Stimulated activated CD4-positive, alpha-beta T cell treated with anti-CD3 and anti-CD28 coated beads, Interleukin-1b, Interleukin-23, amount 100 ng/mL, for 24 hours (primary cell): ENCODE measurements at places on chromosomes 7 and 10.

DNA sequence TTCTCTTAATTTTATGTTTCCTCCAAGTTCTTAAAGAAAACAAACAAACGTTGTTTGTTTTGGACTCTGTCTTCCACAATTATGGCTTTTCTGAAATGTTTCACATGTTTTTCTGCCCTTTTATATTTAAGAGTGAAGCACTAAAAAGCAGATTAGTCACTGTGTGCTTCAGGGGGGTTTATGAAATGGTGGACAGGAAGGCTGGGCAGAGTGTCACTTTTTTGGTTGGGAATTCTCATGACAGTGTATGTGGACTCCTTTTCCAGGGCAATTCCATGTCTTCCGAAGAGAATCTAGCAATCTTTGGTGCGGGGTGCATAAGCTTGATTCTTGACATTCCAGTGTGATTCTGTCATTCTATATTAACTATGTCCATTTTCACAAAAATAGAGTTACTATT, 669.4 kb downstream of the PARD3 start:
- no peak for DNase-seq

GRCh38 chr10:47322300-47323061, at the start of gene GDF2:
TSS of gene GDF2 (plus strand) at chr10:47322454. CDS start at chr10:47322669, 215 bp downstream.
- DNase-seq = no peak

GRCh38 chr10:131692176-131692575, 208.6 kb upstream of the PPP2R2D start:
- no peak for DNase-seq

DNA sequence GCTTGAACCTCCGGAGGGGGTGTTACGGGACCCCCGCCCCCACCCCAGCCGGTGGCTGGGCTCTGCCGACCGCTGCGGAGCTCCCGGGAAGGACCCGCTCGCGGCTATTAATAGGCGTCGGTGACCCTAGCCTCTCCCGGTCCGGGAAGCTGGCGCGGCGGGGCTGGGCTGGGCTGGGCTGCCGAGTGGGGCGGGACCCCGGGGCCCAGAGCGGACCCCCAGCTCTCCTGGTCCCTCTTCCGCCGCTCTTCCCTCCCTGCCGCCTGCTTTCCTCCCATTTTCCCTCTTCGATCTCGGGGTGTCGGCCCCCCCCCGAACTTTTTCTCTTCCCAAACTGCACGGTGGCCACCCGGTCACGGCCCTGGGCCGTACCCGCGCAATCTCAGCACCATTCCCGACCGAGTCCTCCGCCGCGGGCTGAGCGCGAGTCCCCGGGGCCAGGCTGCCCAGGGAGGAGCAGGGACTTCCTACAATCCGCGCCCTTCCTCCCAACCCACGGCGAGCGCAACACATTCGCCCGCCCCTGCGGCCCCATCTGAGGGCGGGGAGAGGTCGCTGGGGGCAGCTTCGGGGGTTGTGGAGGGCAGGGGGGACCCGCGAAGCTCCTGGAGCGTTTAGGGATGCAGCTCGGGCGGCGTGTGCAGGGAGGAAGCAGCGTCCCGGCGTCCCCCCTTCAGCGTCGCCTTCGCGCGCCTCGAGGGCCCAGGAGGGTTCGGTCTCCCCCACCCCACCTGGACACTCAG, 3.1 kb upstream of the ELFN1 start:
- no peak for DNase-seq

- DNase-seq = peak; percentile 26
Observed at GRCh38 chr7:117127585-117128168, 174.4 kb downstream of the ST7 start.

DNA sequence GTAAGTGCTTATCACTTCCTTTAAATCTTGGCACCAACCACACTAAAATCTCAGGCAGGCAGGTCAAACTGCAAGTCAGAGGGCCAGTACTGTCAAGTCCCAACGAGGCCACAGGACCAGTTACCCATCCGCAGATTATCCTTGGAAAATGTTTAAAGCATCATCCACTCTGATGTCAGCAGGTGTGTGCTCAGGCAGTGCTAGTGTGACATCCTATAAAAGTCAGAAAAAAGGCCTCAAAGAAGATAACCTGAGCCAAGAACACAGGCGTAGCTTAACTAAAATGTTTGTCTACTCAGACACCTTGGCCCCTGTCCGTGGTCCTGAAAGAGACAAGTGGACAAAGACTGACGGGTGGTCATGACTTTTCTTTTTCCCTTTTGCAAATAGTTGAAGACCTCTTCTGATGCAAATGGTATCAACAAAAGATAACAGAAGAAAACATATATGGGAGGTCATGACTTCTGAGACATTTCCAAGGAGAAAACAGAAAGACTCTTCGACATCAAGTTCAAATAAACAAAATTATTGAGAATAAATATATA, 309.3 kb downstream of the KCNMA1 start:
- no peak for DNase-seq
